ENCODE measurements at places on chromosomes 2 and 18.
A peak's percentile ranks its signal among the peaks of the same experiment; 100 is the strongest.

DNA sequence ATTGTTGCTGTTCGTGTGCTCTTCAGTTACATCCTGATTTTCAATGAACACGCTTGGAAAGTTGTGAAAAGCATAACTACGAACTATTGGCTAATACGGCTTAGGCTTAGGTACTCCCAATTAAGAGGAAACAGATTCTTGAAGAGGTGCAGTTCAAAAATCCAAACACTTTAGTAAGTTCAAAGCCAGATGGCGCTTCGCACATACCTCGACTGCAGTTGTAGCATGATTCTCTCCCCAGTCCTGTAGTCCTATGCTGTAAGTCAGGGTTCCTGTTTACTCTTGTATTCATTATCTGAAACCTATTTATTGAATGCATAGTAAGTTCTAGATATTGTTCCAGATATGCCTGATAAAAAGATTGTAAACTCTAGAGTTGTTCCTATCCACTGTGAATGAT, 165.2 kb downstream of the TRIB2 start:
- DNase-seq: peak; percentile 5

- no peak for DNase-seq
Measured at GRCh38 chr2:241067501-241068135, 34.5 kb downstream of the MTERF4 start.

DNA sequence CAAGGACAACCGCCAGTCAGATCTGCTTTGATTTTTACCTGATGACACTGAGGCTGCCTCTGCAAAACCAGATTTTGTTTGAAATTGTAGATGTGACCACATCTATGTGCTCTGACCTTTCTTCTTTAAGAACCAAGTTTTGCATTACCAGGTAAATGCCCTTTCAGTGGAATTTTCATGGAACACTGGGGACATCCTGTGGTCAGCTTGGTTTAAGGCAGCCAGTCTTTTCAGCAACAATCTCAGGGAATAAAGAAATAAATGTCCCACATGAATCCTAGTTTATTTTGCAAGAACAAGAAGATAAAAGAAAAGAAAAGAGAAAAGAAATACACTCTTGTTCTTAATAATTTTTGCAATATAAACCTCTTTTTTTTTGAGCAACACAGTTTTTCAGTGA, 90.6 kb downstream of the POU3F3 start:
- DNase-seq: peak; percentile 2

DNA sequence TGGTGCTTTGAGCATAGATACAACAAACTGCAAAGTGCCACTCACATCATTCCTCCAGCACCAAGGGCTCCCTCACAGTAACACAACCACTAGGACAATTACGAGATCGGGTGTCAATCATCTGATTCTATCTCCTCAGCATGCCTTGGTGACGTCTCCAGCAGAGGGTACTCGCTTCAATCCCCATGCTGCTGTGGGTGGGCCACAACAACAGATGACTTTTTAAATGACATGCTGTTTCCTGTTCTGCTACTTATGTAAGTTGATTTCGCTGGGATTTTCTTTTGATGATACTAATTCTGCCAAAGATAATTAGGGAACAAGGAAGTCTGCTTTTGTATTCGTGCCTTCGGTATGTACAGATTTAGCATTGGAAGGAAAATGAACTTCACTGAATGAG, 1113.0 kb downstream of the BCL11A start:
- DNase-seq: no peak

- DNase-seq: no peak
Measured at GRCh38 chr2:191935247-191935646, 88.4 kb upstream of the CAVIN2 start.

DNA sequence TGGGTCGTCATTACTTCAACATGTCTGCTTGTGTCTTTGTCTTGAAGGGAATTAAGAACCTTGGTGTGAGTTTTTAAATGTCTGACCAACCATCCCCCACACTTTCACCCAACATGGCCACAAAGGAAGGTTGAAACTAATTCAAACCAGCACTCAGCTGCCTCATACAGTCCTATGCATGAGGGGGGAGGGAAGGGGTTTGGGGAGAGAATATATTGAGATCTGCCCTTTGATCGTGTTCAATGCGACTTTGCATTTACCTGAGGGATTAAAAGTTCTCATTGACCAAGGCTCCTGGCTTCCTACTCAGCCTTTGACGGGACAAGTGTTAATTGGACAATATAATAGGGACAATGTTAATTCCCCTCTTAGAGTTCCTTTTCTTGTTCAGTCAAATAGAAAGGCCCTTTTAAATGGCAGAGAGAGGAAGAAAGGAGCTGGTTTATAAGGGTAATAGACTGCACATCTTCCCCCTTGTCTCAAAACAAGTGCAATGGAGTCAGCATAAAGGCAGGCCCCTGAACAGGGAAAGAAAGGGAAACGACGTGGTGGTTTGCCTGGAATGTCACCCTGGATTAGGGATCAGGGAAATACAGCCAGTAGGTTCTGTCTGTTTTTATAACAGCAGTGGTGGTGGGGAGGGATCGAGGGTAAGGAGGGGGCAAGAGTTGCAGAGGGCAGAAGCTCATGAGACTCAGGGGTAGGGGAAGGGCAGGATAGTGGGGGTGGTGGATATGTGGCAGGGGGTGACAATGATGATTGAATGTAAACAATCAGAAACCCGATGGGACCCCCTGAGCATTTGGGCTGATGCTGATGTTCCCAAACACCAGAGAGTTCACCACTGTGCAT, 198.7 kb downstream of the MYCN start:
- DNase-seq: no peak

- DNase-seq: no peak
Measured at GRCh38 chr2:37891846-37892435, 33.1 kb upstream of the RMDN2 start.

GRCh38 chr18:13269013-13269280, 50.4 kb downstream of the LDLRAD4 start:
- no peak for DNase-seq

DNA sequence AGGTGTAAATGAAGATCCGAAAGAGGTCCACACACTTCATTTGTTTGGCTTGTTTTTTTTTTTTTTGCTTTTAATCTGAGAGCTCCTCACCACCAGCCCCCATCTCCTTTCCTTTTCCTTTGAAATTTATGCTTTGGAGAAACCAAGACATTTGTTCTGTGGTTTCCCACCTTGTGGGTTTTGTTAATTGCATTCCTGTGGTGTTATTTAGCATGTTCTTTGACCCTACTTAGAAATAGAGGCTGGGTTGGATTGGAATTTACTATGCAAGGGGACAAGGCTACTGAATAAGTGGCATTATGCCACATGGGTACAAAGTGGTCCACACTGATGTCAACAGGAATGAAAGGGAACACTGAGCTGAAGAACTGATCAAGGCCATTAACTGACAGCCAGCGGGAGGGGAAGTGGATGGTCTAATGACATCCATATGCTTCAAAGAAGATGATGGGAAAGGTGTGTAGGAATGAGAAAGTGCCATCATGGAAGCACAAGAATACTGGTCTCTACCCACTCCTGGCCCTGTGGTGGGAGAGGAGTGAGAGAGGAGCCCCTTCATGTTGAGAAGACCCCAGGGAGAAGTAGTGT, 8.9 kb downstream of the CCL20 start:
- no peak for DNase-seq

- no peak for DNase-seq
Measured at GRCh38 chr2:76678383-76679024, 843.7 kb downstream of the LRRTM4 start.

- no peak for DNase-seq
Measured at GRCh38 chr18:58354051-58354450, 274.8 kb downstream of the ALPK2 start.

DNA sequence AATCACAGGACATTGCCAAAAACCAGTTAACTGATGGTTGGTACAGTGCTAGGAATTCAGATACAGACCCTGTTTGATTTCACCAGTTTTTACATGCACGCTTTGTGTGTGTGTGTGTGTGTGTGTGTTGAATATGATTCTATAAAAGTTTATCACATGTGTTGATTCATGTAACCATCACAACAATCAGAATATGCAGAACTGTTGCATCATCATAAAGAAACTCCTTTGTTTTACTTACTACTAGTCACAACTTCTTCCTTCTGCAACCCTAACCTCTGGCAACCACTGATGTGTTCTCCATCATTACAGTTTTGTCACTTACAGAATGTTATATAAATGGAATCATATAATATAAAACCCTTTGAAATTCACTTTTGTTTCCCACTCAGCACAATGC, 144.8 kb upstream of the CYP26B1 start:
- DNase-seq: no peak

DNA sequence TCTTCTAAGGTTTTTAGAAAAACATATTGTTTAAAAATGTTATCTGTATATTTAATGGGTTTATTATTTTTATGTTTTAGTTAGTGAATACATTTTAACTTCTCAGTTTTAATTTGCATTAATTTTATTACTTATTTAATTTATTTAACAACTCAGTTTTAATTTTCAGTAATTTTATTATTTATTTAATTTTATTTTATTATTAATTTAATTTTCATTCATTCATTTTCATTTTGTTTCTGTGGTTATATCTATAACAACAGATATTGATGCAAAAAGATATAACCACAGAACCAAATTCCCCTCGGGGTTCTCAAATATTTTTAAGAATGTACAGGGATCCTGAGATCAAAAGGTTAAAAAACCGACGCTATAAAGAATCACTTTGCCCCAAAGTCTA, 23.0 kb downstream of the FAM237A start:
- DNase-seq: no peak

GRCh38 chr2:146481629-146482028, 1363.2 kb upstream of the ACVR2A start:
- DNase-seq: no peak

DNA sequence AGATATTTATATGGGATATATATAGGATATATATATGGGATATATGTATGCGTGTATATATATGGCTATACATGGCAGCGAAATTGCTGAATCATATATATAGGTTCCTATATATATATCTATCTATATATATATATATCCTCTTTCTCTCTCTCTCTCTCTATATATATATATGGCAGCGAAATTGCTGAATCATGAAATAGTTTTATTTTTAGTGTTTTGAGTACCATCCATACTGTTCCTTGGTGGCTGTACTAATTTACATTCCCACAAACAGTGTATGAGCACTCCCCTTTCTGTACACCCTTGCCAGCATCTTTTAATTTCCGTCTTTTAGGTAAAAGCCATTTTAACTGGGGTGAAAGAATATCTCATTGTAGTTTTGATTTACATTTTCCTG, 397.6 kb upstream of the LINC00305 start:
- no peak for DNase-seq

GRCh38 chr2:109527079-109527478, 86.7 kb downstream of the SEPTIN10 start:
- no peak for DNase-seq

- no peak for DNase-seq
Measured at GRCh38 chr2:26561918-26562810, 79.0 kb downstream of the CIB4 start.

GRCh38 chr2:228378696-228379425, 197.4 kb upstream of the SPHKAP start:
- DNase-seq: no peak

DNA sequence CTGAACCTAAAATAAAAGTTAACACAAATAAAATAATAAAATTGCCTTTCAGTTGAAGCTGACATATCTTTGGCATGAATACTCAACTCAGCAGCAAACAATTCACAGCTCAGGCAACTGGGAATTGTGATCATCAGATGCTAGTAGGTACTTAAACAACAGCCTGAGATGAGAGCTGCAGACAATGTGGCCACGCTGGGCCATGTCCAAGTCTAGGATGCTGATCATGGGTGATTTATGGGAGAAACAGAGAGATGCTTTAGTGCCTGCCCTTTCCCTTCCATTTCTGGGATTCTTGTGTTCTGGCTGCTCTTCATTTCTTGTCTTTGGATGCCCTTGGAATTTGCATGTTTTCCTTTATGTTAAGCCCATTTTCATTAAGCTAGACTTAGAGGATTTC, 212.4 kb upstream of the CWC22 start:
- no peak for DNase-seq

DNA sequence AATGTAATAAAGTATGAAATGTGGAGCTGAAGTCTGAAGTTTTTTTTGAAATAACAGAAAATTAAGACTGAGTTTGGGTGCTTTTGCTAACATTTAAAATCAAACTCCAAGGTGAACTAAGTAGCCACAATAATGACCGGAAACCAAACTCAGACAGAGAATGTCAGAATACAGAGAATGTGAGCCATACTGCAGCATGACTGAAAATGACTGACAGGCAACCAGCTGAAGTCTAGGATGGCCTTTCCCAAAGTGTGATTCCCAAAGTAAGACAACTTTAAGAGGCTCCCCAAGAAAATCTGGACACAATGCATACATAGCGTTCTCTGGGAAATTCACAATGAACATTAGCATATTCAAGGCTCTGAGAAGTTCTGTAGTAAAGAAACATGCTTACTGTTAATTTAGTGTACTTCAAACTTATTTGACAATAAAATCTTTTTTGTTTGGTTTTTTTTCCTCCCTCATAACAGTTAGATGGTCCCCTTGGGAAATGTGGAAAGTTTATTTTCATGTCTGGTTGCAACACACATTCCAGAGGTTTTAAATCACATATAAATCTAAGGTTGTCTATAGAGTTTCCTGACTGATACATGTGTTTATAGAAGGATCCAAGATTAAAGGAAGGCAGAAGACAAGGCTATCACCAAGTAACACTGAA, 28.6 kb downstream of the PLA2R1 start:
- DNase-seq: peak; percentile 32

DNA sequence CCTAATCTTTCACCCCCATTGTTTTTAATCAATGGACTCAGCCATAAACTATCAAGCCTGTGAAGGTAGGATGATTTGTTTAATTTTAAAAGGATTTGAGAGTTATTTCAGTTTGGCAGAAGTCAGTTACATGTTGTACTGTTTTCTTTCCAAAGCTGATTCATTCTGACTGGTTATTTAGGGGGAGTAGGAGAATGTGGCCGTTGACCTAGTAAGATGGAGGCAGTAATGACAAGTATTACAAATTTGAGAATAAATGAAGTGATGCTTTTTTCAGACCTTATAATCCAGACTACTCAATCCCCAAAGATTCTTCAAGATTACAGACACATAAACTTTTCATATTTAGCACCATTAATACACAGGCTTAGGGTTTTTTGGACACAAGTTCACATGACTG, 4.3 kb downstream of the EPHA4 start:
- DNase-seq: no peak

DNA sequence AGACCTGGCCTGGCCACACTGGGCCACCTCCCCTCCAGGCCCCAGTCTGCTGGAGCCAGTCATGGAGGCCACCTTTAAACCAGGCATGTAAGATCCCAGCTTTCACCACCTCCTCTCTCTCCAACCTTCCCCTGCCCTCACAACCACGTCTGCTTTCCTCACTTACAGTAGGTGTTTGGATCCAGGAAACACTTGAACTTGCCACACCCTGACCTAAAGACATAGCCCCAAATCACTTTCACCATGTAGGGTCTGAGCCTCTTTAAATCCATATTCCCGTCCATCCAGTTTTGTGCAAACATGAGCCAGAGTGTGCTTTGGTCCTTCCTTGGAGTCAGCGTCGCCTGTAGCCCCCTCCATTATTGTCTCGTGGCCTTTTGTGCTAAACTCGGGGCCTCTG, 66.8 kb downstream of the NRP2 start:
- no peak for DNase-seq
